Activated naive CD4-positive, alpha-beta T cell treated with anti-CD3 and anti-CD28 coated beads for 36 hours (primary cell): ENCODE measurements at places on chromosomes 7 and 10. TPM values are rescaled to one million over a fixed set of nuclear protein-coding genes. Genes with fewer than 3 reads are reported as not detected.
A peak's percentile ranks its signal among the peaks of the same experiment; 100 is the strongest.

Gene GPER1
- not detected for total RNA-seq

Gene CPXM2
- total RNA-seq: not detected

- no peaks in the 10 kb centered on the region for H3K27me3 ChIP-seq
- H3K4me1 ChIP-seq: peaks cover 91% of the 10 kb centered on the region
- no peak for DNase-seq
- peak overlapping the region; percentile 98 for H3K27ac ChIP-seq
Measured at GRCh38 chr10:71765906-71766716, 7.2 kb downstream of the VSIR start.

DNA sequence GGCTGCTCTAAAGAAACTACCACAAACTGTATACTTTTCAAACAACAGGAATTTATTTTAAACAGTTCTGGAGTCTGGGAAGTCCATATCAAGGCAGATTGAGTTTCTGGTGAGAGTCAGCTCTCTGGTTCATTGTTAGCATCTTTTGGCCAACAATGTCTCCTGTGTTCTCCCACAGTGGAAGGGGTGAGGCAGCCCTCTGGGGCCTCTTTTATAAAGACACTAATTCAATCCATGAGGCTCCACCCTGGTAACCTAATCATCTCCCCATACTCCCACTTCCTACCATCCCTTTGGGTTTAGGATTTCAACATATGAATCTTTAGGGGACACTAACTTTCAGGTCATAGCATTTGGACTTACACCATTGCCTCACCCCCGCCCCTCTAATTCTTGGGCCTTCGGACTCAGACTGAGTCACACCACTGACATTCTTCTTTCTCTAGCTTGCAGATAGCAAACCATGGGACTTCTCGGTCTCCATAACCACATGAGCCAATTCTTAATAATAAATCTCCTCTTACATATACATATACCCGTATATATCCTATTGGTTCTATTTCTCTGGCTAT lies 64.3 kb upstream of the ANTXRL start:
- no peak overlapping the region for H3K27ac ChIP-seq
- H3K36me3 ChIP-seq: peaks cover 13% of the 10 kb centered on the region
- H3K4me3 ChIP-seq: no peak overlapping the region
- no peaks in the 10 kb centered on the region for H3K27me3 ChIP-seq
- DNase-seq: no peak
